ENCODE measurements at places on chromosomes 6 and 20.
A peak's percentile ranks its signal among the peaks of the same experiment; 100 is the strongest.

- DNase-seq: no peak
These were observed 204.0 kb downstream of the TSHZ2 start for GRCh38 chr20:53176134-53176533.

DNA sequence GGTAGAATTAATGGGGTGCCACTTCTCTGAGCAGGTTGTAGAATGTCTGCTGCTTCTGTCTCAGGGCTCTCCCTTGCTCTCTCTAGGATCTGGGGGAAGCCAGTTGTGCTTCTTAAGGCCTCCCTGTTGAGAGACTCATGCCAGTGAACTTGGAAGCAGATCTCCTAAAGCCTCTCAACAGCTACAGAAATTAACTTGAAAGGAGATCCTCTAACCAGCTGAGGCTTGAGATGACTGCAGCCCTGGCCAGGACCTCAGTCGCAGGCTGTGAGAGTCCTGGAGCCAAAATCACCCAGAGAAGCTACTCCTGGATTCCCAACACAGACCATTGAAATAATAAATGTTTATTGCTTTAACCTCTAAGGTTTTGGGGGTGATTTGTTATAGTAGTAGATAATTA, 180.2 kb upstream of the MARCKS start:
- no peak for DNase-seq

DNA sequence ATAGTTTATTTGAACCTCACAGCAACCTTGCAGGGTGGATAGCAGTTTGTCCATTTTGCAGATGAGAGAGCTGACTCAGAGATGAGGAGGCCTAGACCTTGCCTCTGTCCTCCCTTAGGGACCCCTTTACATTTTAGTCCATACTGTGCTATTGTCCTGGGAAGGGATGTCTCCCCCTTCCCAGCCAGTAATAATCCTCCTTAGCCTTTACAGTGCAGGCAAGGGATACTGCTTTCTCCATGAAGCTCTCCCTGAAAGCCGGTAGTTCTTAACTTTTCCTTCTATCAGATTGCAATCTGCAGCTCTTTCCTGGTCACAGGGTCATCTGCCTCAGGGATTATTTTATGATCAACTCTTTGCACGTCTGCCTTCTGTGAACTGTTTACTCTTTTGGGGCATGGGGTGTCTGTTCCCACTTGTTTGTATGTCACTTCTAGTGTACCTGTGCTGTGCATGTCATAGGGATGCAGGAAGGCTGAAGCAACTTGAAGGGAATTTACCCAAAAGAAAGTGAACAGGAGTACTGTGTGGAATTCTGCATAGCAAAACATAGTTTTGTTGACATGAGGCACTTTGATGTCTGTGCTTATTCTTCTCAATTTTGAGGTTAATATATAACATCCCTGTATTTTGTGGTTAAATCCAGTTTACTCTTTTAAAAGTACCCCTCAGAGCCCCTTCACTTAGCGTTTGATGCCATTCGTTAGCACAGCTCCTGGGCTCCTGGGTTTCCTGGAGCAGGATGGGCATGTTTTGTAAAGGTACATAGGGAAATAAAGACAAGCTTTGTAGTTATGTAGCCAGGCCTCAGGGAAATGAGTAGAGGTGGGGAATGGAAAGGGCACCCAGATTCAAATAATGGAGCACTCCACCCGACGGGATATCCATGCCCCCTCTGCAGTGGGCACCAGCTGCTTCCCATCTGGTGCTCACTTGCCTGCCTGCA, 38.1 kb downstream of the DHX35 start:
- no peak for DNase-seq

- no peak for DNase-seq
These were observed 23.9 kb downstream of the CST8 start for GRCh38 chr20:23514848-23515247.

DNA sequence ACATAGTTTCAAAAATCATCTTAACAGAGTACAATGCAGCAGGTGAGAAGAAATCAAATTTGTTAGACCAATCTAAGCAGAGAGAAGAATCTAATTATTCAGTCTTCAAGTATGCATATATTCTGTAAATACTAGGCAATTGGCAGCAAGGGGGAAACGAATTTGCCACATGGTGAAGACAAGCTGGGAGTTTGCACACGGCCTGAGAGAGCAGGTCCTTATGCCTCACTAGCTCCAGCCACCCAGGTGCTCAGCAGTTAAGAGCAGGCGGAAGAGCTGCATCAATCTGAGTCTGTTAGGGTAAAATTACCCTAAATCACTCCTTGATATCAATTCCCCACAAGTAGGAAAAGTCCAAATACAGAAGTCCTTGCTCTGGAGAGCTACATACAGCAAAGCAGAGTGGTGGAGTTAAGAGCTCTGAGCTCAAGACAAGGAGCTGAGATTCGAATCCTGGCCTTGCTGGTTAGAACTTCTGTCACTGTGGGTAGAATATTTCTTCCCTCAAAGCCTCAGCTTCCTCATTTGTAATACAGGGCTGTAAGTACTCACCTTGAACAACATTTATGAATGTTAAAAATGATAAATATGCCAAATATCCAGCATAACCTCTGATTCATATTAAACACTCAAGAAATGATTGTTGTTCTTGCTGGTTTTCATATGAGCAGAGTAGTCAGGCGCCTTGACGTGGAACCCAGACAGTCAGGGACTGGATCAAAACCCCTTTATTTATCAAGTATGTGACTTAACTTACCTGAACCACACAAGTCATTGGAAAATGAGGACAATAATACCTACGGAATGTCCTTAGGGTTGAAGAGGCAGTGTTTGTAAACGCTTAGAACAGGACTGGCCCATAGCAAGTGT, 444.2 kb downstream of the CDH26 start:
- DNase-seq: no peak

GRCh38 chr20:40868551-40869217, 159.9 kb upstream of the TOP1 start:
- DNase-seq: peak; percentile 85

GRCh38 chr6:38270367-38270766, 369.4 kb downstream of the BTBD9 start:
- DNase-seq: no peak

DNA sequence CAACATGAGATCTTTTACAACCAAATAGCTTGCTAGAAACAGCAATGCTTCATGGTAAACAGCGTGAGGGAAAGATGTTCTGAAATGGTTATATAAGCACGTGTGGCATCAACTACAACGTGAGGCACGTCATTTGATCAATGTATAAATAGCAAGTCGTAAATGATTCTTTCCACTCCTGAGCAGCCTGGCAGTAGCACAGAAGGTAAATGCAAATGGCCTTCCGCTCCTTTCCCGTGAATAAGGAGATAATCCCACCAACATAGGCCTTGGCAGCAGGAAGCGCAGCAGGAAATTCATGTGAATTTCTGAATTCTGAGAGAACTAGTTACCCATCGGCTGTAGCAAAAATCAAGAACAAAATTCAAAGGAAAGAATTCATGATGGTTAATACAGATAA, 17.0 kb downstream of the RPS6KA2 start:
- DNase-seq: no peak

DNA sequence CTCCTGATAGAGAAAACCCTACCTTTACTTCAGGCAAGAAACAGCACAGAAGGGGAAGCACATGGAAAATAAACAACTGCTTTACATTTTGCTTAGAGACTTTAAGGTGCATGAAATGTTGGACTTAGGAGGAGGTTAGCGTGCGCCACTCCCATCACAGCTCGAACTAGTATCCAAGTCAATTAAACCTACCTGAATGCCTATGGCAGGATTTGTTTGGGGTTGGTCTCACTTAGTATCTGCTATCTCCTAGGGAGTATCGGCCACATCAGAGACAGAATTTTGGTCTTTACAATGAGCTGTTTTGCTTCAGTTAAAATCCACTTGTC, 12.0 kb downstream of the CYP24A1 start:
- DNase-seq: no peak

GRCh38 chr6:160950507-160950906, 41.1 kb upstream of the MAP3K4 start:
- peak; percentile 60 for DNase-seq

- no peak for DNase-seq
These were observed 95.2 kb downstream of the SESN1 start for GRCh38 chr6:108999428-108999827.

GRCh38 chr6:14129575-14129974, 12.0 kb downstream of the CD83 start:
- peak; percentile 68 for DNase-seq

- DNase-seq: no peak
These were observed 56.2 kb downstream of the COL12A1 start for GRCh38 chr6:75149696-75150095.

GRCh38 chr6:25196464-25196863, 82.7 kb upstream of the CARMIL1 start:
- no peak for DNase-seq

DNA sequence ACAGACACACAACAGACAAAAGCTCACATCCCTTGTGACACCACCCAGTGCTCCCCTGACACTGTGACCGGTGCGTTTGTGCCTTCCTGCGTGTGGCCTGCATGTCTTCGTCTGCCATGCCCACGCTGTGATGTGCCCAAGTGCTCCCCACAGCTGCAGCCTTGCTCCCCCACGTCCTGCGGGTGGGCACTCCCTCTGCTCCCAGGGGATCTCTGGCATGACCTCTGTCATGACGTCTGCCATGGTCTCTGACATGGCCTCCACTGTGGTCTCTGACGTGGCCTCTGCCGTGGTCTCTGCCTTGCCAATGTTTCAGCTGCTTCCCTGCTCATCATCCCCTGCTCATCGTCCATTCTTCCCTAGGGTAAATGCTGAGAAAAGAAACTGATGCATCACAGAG, 200.9 kb downstream of the DLL1 start:
- no peak for DNase-seq

- no peak for DNase-seq
These were observed 566.6 kb upstream of the CITED2 start for GRCh38 chr6:139940741-139941729.

GRCh38 chr20:53335555-53335954, 258.1 kb downstream of the ZNF217 start:
- no peak for DNase-seq

DNA sequence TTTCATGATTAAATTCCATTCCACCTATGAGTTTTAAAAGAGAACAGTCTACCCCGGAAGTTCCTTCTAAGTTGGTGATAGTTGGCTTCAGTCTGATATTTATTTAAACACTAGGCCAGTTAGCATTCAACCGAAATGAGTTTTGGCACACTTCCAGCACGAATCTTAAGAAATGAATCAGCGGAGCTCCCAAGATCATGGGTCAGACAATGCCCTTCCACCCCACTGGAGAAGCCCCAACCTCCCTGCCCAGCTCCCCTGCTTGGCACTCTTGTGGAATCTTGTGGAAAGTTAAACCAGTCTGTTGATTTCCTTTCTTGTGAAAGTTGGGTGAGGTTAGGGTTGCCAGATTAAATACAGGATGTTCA, 64.3 kb downstream of the MKKS start:
- no peak for DNase-seq

DNA sequence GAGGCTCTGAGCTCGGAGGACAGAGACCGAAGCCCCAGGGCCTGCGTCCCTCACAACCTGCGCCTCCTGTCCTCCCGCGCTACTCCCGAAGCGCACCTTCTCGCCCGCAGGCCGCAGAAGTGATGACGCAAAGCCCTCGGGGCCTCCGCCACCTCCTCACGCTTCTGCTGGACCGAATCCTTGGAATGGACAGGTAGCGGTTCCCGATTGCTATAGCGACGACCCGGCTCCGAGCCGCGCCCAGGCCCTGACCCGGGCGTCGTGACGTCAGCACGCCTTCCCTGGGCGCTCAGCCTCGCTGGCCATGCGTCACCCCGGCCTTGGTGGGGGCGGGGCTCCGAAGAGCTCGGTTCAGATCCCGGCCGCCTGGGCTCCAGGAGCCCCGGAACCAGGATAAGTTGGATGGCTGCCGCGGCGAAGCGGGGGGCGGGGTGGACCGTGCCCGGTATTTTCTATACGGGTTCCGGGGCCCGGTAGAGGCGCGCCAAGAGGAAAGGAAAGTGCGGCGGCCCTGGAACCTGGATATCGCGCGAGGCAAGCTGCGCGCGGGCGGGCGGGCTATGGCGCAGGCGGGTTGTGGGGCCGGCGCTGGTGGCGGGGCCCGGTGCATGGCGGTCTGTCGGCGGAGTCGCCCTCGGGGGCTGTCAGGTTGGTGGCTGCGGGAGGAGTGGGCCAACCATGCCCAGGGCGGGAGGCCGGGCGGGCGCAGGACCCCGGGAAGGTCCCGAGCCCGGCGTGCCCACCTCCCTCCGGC, at the start of gene ZNF76:
Gene ZNF76, plus strand, starts transcription at position 542 of the 754 bp plus-strand sequence. CDS start 21,417 bp downstream, outside the sequence.
- DNase-seq: peak; percentile 100

DNA sequence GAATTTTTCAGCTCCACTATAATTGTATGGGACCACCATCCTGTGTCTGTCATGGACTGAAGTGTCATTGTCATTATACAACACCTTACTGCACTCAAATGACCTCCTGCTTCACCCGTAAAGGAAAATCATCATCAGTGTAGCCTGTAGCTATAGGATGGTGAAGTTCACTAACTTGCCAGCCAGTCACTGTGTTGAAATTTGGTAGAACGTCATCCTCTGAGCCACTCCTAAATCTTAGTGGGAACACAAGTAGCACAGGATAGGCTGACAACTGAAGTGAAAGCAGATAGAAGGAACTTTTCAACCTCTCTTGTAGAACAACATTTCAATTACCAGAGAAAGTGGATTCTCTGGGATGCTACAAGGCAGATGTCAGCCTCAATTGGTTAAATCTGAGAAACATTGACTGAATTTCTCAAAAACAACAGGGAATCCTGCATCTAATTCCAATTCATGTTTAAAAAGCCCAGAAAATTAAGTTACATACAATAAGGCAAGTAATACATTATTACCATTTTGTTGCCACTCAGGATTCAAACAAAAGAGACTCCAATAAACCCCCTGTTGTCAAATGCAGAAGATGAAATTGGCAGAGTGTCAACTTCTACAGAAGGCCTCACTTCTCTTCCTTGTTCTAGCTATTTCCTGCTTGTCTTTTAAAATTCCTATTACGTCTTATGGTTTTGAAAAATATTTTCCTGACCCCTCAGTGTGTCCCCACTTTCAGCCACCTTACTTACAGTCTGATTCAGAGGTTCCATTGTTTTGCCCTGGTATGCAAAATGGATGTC, 647.9 kb upstream of the AGPAT4 start:
- DNase-seq: no peak

- no peak for DNase-seq
These were observed 10.6 kb downstream of the PGK2 start for GRCh38 chr6:49776444-49776843.

- no peak for DNase-seq
These were observed 217.9 kb downstream of the PRL start for GRCh38 chr6:22078802-22079545.

GRCh38 chr6:131876545-131876944, 68.7 kb downstream of the ENPP1 start:
- no peak for DNase-seq

DNA sequence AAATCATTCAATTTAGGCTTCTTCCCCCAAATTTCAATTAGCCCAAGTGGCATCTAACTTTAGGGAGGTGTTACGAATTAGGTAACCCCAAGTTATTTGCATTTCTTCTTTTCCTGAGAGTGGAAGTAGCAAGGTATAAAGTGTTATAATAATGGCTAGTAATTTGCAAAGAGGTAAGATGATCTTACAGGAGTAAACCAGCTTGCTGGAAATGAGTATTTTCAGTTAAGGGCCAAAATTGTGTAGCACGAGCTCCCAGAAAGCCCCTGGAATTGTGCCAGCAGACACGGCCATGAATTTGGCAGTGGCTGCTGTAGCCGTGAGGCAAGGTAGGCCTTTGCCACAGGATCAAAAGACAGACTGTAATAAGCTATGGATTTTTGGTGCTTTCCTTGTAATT, 38.0 kb downstream of the CITED2 start:
- DNase-seq: no peak

- DNase-seq: no peak
These were observed 59.1 kb downstream of the DACT2 start for GRCh38 chr6:168260420-168260987.

- no peak for DNase-seq
These were observed 389.2 kb upstream of the CITED2 start for GRCh38 chr6:139763468-139764210.

Data from AG08395 (cell line).